Activated CD8-positive, alpha-beta memory T cell treated with anti-CD3 and anti-CD28 coated beads for 4 hours (primary cell): ENCODE measurements at places on chromosomes 11 and 22.

GRCh38 chr22:37215890-37216289 is 3.6 kb upstream of the SSTR3 start:
- no peak for DNase-seq

GRCh38 chr22:19770349-19771220 is 10.0 kb downstream of the TBX1 start:
- no peak for DNase-seq

GRCh38 chr22:20180245-20180630 is 29.4 kb upstream of the CCDC188 start:
- no peak for DNase-seq

GRCh38 chr11:30697032-30697431 is 110.9 kb upstream of the MPPED2 start:
- DNase-seq: no peak

DNA sequence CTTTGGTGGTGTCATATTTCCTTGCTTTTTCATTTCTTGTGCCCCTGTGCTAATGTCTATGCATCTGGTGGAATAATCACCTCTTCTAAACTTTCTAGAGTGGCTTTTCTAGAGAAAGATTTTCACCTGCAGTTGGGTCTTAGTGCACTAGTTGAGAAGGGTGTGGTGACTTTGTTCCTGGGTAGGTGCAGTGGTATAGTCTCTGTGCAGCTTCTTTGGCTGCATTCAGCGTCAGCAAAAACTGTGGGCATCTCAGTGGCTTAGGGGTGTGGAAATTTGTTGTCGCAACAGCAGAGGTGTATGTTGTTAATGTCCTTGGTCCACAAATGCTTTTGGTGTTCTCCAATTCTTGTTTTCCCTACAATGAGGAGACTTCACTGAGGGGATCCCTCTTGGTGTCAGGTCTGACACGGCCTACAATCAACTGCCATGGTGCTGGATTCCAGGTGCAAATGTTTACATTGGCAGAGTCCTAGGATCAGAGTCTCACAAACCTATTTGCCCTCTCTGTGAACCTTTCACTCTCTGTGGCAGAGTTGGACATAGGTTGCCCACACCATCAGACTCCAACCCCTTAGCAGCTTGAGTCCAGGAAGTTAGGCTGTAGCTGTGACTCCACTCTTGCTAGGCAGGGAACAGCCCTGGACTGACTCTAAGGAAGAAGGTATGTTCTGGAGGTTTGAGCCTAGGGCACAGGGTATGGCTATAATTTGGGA is 48.8 kb downstream of the GDPD4 start:
- no peak for DNase-seq
